ENCODE measurements at places on chromosomes 5 and 9.
A peak's percentile ranks its signal among the peaks of the same experiment; 100 is the strongest.

GRCh38 chr9:93606187-93606586, 29.8 kb downstream of the PHF2 start:
- H3K36me3 ChIP-seq: no peaks in the 10 kb centered on the region
- no peak for DNase-seq
- no peak overlapping the region for H3K27ac ChIP-seq

DNA sequence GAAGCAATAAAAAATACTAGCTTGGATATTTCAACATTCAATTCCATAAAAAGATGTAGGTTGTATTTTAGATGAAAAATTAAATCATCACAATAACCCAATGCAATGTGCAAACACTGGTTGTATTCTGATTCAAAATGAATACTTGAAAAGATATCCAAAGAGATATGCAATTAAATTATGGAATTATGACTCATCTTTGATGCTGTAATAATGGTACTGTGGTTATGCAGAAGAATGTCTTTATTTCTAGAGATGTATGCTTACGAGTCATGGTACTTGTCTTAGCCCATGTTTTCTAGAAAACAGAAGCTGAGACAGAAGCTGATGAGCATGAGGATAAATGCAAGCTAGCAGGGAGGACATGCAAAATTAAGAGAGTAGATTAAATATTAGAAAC, 1941.4 kb upstream of the NUDT12 start:
- H3K27ac ChIP-seq: no peak overlapping the region
- no peak for DNase-seq
- H3K4me3 ChIP-seq: no peak overlapping the region
- H3K4me1 ChIP-seq: no peaks in the 10 kb centered on the region
- H3K36me3 ChIP-seq: no peaks in the 10 kb centered on the region

DNA sequence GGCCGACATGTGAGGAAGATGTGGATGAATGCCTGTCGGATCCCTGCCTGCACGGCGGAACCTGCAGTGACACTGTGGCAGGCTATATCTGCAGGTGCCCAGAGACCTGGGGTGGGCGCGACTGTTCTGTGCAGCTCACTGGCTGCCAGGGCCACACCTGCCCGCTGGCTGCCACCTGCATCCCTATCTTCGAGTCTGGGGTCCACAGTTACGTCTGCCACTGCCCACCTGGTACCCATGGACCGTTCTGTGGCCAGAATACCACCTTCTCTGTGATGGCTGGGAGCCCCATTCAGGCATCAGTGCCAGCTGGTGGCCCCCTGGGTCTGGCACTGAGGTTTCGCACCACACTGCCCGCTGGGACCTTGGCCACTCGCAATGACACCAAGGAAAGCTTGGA, 14.1 kb downstream of the CRB2 start:
- no peaks in the 10 kb centered on the region for H3K36me3 ChIP-seq
- H3K27me3 ChIP-seq: peaks cover 49% of the 10 kb centered on the region
- H3K4me1 ChIP-seq: no peaks in the 10 kb centered on the region
- H3K4me3 ChIP-seq: no peak overlapping the region
- no peak overlapping the region for H3K27ac ChIP-seq
- no peak for DNase-seq

DNA sequence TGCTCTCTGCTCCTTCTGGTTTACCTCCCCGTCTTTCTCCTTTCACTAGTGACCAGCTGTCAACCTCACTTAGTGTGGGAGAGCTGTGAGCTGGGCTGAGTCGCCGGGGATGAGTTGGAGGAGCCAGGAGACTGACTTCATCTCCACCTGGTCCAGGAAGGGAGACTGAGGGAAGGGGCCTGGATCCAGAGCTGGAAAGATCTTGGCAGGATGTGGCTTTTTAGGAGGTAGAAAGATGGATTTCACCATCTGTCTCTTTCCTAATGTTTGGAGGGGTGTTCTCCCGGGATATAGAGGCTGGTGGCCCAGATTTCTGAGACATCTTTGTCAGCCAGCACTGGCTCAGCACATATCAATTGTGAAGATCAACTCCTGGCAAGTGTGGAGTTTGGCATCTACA, 37.1 kb upstream of the TNC start:
- DNase-seq: no peak
- no peaks in the 10 kb centered on the region for H3K4me1 ChIP-seq
- no peak overlapping the region for H3K27ac ChIP-seq
- H3K36me3 ChIP-seq: no peaks in the 10 kb centered on the region
- no peaks in the 10 kb centered on the region for H3K27me3 ChIP-seq

- no peaks in the 10 kb centered on the region for H3K27me3 ChIP-seq
- no peaks in the 10 kb centered on the region for H3K4me1 ChIP-seq
- no peak overlapping the region for H3K27ac ChIP-seq
- DNase-seq: no peak
Observed at GRCh38 chr9:104758974-104759373, 5.0 kb upstream of the NIPSNAP3B start.

DNA sequence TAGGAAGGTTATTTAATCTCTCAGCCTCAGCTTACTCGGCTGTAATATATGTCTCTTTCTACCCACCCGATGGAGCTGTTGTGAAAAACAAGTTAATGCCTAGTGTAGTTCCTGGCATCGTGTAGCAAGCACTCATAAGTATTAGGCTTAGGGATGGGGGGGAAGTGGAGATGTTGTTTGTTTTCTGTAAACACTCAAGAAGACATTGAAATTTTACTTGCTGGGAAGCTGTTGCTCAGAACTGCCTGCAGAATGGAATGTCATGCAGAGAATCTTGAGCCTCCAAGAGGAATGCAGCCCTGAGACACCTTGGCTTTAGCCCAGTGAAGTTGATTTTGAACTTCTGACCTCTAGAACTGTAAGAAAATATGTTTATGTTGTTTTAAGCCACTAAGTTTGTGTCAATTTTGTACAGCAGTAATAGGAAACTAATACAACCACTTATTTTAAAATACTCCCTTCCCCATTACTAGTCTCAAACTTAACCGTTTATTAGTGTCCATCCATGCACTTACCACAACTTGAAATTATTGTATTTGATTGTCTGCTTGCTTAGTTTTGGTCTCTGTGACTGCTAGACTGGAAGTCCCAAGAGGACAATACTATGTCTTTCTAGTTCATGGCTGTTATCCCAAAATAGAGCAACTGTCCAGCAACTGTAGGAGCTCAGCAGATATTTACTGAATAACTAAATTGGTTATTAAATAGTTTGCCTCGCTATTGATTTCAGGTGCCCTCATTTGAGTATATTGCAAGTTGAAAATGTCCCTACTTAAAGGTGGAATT, 53.8 kb downstream of the MFAP3 start:
- H3K27me3 ChIP-seq: no peaks in the 10 kb centered on the region
- H3K36me3 ChIP-seq: no peaks in the 10 kb centered on the region
- no peak overlapping the region for H3K4me3 ChIP-seq
- DNase-seq: no peak
- no peak overlapping the region for H3K27ac ChIP-seq

DNA sequence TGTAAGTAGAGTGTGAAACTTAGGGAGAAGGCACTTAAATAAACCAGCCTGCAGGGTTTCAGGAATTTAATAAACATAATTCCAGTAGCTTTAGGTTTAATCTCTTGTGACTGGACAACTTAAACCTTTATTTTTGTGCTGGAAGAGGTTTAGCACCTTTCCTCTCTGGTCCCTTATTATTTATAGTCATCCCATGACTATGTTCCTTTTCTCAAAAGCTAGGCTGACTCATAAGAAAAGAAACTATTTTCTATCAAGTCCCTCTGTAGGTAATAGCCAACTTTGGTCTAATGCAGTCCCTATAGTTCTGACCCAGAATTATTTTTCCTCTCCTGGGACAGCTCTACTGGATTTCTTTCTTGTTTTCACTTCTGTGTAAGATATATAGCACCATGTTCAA, 588.9 kb downstream of the NR2F1-AS1 start:
- DNase-seq: no peak
- H3K36me3 ChIP-seq: no peaks in the 10 kb centered on the region
- H3K27ac ChIP-seq: no peak overlapping the region
- H3K4me1 ChIP-seq: peaks cover 4% of the 10 kb centered on the region

GRCh38 chr5:77066823-77067442, 20.2 kb downstream of the ZBED3 start:
- no peak overlapping the region for H3K27ac ChIP-seq
- H3K4me1 ChIP-seq: no peaks in the 10 kb centered on the region
- peaks cover 35% of the 10 kb centered on the region for H3K36me3 ChIP-seq
- no peaks in the 10 kb centered on the region for H3K27me3 ChIP-seq
- H3K4me3 ChIP-seq: no peak overlapping the region
- no peak for DNase-seq

- no peaks in the 10 kb centered on the region for H3K36me3 ChIP-seq
- no peak overlapping the region for H3K4me3 ChIP-seq
- H3K27ac ChIP-seq: no peak overlapping the region
- no peaks in the 10 kb centered on the region for H3K4me1 ChIP-seq
Observed at GRCh38 chr9:29906065-29906464, 2332.8 kb upstream of the C9orf72 start.

DNA sequence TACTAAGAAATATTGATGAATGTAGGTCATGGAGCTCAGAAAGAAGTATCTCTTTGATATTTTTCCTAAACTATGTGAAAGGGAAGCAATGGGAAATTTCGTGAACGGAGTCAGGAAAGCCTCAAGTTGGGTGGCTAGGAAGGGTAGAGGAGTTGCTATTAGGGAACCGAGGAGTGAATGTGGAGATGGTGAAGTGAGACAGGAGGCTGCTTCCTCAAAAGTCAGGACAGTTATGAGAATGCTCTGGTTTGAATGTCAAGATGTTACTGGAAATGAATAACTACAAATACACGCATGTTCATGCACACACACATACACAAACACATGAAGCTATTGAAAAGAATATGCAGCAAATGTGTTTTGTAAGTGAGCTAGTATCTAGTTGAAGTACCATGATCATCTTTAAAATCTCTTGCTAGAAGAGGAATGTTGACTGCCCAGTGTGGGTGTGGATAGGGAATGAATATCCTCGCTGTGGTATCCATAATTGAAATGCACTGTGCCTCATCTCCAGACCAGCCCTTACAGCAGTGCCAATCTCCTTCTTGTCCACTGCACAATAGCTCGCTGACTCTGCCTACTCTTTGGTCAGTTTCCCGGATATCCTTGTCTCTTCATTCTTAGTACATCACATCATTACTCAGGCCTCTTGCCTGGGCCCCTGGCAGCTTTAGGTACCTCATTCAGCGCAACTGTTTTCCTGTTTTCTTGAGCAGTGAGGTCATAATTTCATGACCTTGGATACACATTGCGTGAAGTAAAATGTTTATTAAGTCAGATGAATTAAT, 21.9 kb upstream of the PDCD1LG2 start:
- H3K27me3 ChIP-seq: no peaks in the 10 kb centered on the region
- H3K27ac ChIP-seq: peak overlapping the region; percentile 3
- peaks cover 7% of the 10 kb centered on the region for H3K4me1 ChIP-seq
- H3K4me3 ChIP-seq: no peak overlapping the region
- no peaks in the 10 kb centered on the region for H3K36me3 ChIP-seq

DNA sequence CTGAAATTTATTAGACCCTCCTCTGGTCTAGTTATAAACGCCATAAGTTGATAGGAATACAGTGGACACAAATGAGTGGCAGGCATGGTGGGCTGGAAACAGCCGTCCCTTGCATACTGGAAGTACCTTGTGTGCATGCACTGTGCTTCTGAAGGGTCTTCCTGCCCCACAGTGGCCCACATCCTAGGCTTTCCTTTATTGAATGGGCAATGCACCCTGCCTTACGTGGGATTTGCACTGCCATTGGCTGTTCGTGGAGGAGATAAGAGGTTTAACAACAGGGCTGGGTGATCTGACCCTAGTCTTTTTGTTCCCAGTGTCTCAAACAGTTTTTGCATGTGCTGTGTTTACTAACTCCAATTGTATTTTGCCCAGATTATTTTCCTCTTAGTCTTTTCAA, 480.8 kb downstream of the GADD45G start:
- H3K27me3 ChIP-seq: no peaks in the 10 kb centered on the region
- no peak overlapping the region for H3K4me3 ChIP-seq
- H3K4me1 ChIP-seq: peaks cover 7% of the 10 kb centered on the region
- no peak overlapping the region for H3K27ac ChIP-seq

DNA sequence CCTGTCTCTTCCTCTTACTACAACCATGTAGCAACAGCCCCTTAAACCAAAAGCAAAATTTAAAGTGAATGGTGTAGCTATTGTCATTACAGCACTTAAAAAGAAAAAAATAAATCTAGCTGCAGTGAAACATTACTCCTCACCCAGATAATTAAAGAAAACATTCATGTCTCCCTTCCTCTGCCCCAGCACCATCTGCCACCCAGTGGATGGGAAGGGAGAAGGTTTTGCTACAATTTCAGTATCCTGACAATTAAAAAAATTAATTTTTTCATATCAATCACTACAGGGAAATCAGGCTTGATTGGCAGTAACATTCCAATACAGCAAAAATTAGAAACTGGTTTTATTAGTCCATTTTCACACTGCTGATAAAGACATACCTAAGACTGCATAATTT, 147.4 kb upstream of the PUM3 start:
- H3K36me3 ChIP-seq: no peaks in the 10 kb centered on the region
- no peaks in the 10 kb centered on the region for H3K27me3 ChIP-seq
- no peak for DNase-seq

DNA sequence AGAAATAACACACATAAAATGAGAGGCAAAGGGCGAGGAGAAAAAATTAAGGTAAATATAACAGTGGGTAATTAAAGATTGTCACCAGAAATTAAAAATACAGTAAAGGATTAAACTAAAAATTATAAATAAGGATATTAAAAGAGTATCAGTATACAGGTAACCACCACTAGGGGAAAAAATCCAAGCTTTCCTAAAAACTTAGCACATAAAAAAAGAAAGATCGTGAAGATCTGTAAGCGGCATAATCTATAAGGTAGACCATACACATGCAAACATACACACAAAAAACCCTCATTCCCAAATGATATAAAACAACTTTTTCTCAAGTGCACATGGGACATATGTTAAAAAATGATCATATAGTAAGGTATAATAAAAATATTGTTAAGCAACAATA, 577.3 kb upstream of the NUDT12 start:
- H3K4me1 ChIP-seq: no peaks in the 10 kb centered on the region
- H3K4me3 ChIP-seq: no peak overlapping the region
- H3K36me3 ChIP-seq: no peaks in the 10 kb centered on the region
- H3K27ac ChIP-seq: no peak overlapping the region

GRCh38 chr9:130736834-130737233, 43.3 kb downstream of the EXOSC2 start:
- H3K4me3 ChIP-seq: no peak overlapping the region
- no peak for DNase-seq
- H3K27ac ChIP-seq: no peak overlapping the region
- H3K27me3 ChIP-seq: no peaks in the 10 kb centered on the region

DNA sequence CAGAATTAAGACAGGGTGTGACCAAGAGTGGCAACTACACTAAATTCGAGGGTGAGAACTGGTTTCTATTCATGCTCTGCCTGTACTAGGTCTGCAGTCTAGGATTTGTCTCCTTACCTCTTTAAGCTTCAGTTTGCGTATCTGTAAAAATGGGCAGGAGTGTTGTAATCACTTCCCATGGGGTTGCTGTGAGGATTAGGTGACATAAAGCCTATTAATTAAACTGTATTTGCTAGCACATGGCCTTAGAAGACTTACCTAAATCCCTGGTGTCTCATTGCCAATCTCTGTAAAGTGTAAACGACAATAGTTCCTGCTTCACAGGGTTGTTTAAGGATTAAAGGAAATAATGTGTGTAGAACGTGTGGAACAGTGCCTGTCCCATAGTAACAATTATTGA, 193.6 kb downstream of the DRD1 start:
- no peak for DNase-seq
- H3K4me1 ChIP-seq: peaks cover 11% of the 10 kb centered on the region
- no peak overlapping the region for H3K4me3 ChIP-seq
- no peaks in the 10 kb centered on the region for H3K27me3 ChIP-seq
- no peaks in the 10 kb centered on the region for H3K36me3 ChIP-seq
- H3K27ac ChIP-seq: no peak overlapping the region

- H3K4me1 ChIP-seq: peaks cover 12% of the 10 kb centered on the region
- H3K36me3 ChIP-seq: no peaks in the 10 kb centered on the region
- H3K4me3 ChIP-seq: no peak overlapping the region
Observed at GRCh38 chr5:91119981-91120850, 262.9 kb downstream of the ARRDC3 start.

Measured in upper lobe of right lung (tissue), 1 donor.